Stimulated activated CD4-positive, alpha-beta T cell treated with anti-CD3 and anti-CD28 coated beads, TNF-alpha, amount 100 ng/mL, for 48 hours (primary cell): ENCODE measurements at places on chromosomes 3 and 15.

DNA sequence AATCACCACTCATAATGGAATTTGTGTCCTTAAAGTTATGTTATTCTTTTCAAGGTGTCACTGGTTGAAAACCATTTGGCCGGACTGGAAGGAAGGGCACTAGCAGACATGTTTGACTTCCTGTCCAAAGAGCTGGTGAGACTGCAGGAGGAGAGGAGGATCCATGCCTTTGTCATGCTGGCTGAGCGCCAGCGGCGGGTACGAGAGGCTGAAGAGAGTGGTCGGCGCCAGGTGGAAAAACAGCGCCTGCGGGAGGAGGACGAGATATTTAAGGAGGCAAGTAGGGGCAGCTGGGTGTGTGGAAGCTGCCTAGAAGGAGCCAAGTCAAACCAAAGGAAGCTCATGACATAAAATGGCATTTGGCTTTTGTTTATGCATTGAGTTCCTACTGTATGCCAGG lies 38.0 kb upstream of the NR1I2 start:
- no peak for DNase-seq

GRCh38 chr3:196111939-196112386 lies 30.1 kb upstream of the TFRC start:
- no peak for DNase-seq

GRCh38 chr3:50609071-50609762 lies 2.4 kb downstream of the CISH start:
- DNase-seq, result no peak

DNA sequence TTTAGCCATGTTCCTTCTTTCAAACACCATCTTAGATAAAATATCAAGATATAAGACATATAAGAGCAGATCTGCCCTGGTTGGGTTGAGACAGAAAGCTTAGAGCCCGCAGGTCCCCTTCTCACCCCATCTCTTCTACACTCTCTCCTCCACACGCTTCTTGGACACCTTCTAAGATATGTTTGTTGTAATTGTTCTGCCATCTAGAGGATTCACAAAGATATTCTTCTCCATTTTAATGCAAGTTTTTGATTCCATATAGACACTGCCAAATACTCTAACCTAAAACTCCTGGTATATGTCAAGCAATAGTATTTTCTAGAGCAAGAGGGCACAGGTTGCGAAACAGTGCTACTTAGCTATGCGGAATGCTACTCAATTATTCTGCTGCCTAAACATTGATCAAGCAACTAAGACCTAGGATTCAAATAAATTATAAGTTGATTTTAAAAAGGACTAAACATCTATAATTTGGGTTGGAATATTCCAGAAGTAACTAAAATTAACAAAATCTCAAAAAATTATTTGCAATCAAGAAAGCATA lies 6.8 kb downstream of the CHRM5 start:
- no peak for DNase-seq

DNA sequence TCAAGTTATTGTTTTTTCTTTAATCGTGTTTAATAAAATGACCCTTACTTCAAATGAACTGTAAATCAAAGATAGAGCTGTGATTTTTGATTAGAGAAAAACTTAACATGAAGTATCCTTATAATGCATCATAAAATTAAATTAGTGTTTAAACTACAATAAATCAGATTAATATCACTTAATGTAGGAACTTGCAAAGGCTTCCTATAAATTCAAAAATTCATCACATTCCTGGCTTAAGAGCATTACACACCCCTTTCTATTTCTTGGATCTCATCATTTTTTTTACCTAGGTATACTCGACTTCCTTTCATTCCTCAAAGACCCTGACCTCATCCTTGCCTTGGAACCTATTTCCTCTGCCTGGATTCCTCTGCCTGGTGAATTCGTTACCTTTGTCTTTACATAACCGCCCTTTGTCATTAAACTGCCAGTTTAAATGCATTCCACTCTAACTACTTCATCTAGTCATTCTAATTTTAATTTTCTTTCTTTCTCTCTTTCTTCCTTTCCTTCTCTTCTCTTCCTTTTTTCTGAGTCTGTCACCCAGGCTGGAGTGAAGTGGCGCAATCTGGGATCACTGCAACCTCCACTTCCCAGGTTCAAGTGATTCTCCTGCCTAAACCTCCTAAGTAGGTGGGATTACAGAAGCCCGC lies 1244.5 kb downstream of the OTOL1 start:
- no peak for DNase-seq

DNA sequence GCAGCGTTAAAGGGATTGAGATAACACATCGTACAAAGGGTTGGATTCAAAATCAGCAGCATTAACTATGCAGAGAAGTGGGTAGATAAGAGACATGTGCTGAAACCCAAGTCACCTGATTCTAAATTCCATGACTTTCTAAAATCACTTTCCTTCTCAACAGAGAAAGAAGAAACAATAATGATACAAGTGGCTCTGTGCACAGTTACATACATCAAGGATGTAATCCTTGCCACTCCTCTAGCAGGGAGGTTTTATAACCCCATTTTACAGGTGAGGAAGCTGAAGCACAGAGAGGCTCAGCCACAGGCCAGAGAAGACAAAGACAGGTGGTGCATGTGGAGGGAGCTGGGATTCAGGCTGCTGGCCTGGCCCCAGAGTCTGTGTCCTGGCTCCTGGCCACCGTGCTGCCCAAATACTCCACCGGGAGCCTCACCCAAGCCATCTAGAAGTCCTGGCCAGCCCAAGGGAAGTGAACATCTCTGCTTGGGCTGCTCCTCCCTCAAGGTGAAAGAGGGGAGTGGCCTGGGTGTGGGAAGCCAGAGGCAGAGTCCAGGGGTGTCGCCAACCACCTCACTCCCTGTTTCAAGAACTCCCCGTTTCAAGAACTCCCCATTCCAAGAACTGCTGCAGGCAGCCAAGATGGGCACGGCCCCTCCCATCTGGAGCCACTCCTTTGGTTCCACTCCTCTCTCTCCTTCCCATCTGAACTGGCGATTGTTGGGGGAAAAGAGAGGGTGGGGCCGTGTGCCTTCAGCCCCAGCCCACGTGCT lies 147.1 kb downstream of the NUP210 start:
- no peak for DNase-seq

GRCh38 chr3:122992676-122993075 lies 34.9 kb downstream of the SEMA5B start:
- DNase-seq, result no peak

DNA sequence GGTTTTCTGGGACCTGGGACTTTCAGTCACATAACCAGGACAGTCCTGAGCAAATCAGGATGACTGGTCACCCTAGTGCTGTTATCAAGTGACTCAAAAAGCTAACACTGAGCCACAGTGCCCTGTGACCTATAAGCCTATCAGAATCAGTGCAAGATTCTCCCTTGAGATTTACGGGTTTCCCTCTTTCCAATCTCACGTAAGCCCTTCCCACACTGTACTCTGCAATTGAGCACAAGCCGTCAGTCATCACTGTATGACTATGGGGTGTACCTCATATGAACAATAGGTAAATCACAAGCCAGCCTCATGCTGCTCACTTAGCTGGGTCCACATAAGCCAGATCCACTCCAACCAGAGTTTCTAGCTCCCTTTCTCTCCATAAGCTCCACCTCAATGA lies 21.0 kb upstream of the CLDN18 start:
- DNase-seq, result no peak

- peak; percentile 19 for DNase-seq
Measured at GRCh38 chr3:129182390-129183185, 1.1 kb downstream of the CNBP start.

- no peak for DNase-seq
Measured at GRCh38 chr15:68993276-68993675, 21.2 kb upstream of the NOX5 start.

DNA sequence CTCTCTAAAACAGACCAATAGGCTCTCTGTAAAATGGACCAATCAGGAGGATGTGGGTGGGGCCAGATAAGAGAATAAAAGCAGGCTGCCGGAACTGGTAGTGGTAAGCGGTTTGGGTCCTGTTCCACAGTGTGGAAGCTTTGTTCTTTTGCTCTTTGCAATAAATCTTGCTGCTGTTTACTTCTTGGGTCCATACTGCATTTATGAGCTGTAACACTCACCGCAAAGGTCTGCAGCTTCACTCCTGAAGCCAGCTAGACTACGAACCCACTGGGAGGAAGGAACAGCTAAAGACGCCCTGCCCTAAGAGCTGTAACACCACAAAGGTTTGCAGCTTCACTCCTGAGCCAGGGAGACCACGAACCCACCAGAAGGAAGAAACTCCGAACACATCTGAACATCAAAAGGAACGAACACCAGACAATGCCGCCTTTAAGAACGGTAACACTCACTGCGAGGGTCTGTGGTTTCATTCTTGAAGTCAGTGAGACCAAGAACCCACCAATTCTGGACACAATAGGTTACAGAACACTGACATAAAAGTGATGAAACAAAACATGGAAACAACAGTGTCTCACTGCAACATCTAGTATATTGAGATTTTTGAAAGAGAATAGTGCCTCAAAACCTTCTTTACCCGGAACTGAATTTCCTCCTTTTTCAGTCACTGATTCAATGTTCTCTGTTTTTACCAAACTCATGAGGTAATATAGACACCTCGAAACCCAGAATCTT lies 28.8 kb upstream of the PLSCR2 start:
- no peak for DNase-seq
